Stimulated activated CD4-positive, alpha-beta T cell treated with anti-CD3 and anti-CD28 coated beads, Interleukin-15, amount 100 ng/mL, for 1 hour (primary cell): ENCODE measurements at places on chromosomes 1 and 21.

- no peak for DNase-seq
These were observed 570.5 kb downstream of the PTPRU start for GRCh38 chr1:29806646-29807319.

- peak; percentile 44 for DNase-seq
These were observed 1.3 kb downstream of the DENND4B start for GRCh38 chr1:153945131-153945794.

GRCh38 chr1:162463021-162463420 lies 34.6 kb upstream of the UHMK1 start:
- DNase-seq, result no peak

GRCh38 chr1:66605419-66605997 lies 71.6 kb downstream of the SGIP1 start:
- DNase-seq, result no peak

- no peak for DNase-seq
These were observed 516 bp downstream of the PHLDA3 start for GRCh38 chr1:201468501-201468843.

- no peak for DNase-seq
These were observed 79.0 kb downstream of the PTPN14 start for GRCh38 chr1:214472364-214472763.

DNA sequence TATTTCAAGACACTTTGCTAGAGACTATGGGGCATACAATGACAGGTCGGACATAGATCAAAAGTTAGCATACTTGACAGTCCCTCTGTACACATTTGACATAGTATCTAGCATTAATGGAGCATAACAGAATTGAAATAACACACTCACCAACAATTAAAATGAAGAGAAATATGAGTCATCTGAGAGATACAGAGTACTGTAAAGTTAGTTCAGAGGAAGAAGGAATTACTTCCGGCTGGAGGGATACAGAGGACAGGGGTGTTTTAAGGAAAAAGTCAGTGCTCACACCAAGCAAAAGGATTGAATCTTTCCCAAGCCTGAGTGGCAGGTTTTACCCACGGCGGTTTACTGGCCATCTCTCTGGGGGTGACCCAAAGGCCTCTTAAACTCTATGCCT lies 2.4 kb downstream of the ZMYND12 start:
- DNase-seq, result no peak

GRCh38 chr1:110816945-110817344 lies 56.0 kb upstream of the CD53 start:
- DNase-seq, result no peak

GRCh38 chr1:247646867-247647266 lies 32.7 kb downstream of the OR13G1 start:
- DNase-seq, result no peak

- DNase-seq, result no peak
These were observed 3.1 kb upstream of the FCGR2A start for GRCh38 chr1:161502181-161502580.

GRCh38 chr1:63874278-63874880 lies 100.6 kb downstream of the ROR1 start:
- no peak for DNase-seq

- no peak for DNase-seq
These were observed 82.1 kb downstream of the KCND3 start for GRCh38 chr1:111907321-111907720.

GRCh38 chr1:109298666-109299557 lies 7.9 kb downstream of the MYBPHL start:
- DNase-seq, result no peak

- no peak for DNase-seq
These were observed 21.8 kb downstream of the PLCH2 start for GRCh38 chr1:2497891-2498290.

DNA sequence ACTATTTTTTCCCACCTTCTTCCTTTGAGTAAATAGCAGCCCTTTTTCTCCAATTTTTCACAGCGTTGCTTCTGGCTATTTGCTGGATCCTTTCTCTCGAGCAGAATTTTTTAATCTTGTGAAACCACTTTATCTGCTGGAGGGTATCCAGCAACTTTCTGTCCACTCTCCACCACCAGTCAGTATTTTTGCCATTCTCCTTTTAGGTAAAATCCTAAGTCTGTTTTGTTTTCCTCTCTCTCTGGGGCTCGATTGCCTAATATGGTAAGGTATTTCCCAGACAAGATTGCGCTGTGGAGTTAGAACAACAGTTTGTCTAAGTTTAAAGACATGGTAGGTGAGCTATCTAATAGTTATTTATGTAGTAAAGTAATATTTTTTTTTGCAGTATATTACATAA lies 156.9 kb downstream of the PPP1R12B start:
- no peak for DNase-seq

- no peak for DNase-seq
These were observed 436.4 kb downstream of the PLA2G4A start for GRCh38 chr1:187264995-187265602.

GRCh38 chr1:56215771-56216170 lies 363.6 kb downstream of the PLPP3 start:
- DNase-seq, result no peak

- no peak for DNase-seq
These were observed 795 bp upstream of the AHDC1 start for GRCh38 chr1:27604579-27605299.

GRCh38 chr21:15192243-15192642 lies 127.4 kb upstream of the NRIP1 start:
- no peak for DNase-seq

- DNase-seq, result no peak
These were observed 84.8 kb upstream of the ZC3H11B start for GRCh38 chr1:219697682-219698081.

GRCh38 chr21:35231090-35231489 lies 182.0 kb upstream of the RUNX1 start:
- DNase-seq, result no peak

- no peak for DNase-seq
These were observed 150.0 kb upstream of the KCTD3 start for GRCh38 chr1:215417122-215417521.
